Activated CD4-positive, alpha-beta T cell treated with anti-CD3 and anti-CD28 coated beads for 24 hours (primary cell): ENCODE measurements at places on chromosomes 12 and 14.

DNA sequence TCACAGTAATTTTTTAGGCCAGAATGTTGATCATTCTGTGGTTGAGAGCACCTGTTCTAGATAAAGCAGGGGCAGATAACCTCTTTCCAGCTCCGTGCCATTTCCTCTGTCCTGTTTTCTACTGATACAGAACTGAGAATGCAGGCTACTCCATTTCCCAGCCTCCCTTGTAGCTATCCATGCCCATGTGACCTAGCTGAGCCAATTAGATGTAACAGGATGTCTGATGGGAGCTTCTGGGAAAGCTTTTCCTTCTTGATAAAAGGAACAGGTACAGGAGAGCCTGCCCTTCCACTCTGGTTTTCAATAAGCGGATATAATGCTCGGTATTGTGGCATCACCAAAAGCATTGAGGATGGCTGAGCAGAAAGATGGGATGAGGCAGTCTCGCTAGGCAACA lies 54.2 kb downstream of the LRRC74A start:
- no peak for DNase-seq

DNA sequence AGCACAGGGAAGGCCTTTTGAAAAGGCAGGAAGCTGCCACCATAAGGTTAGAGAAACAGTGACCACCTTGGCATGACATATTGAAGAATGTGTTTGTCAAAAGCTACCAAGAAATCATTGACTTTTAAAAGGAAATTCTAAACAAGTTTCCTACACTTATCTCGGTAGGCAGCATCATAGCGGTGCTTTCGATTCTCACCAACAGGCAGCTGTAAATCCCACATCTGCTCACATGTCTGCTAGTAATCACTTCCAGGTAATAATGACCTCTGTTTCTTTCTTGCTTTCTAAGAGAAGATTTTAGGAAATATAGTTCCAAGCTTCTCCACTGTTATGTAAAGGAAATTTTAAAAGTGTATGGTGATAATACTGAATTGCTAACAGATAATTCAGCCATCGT lies 821.1 kb upstream of the FOXG1 start:
- DNase-seq, result no peak

DNA sequence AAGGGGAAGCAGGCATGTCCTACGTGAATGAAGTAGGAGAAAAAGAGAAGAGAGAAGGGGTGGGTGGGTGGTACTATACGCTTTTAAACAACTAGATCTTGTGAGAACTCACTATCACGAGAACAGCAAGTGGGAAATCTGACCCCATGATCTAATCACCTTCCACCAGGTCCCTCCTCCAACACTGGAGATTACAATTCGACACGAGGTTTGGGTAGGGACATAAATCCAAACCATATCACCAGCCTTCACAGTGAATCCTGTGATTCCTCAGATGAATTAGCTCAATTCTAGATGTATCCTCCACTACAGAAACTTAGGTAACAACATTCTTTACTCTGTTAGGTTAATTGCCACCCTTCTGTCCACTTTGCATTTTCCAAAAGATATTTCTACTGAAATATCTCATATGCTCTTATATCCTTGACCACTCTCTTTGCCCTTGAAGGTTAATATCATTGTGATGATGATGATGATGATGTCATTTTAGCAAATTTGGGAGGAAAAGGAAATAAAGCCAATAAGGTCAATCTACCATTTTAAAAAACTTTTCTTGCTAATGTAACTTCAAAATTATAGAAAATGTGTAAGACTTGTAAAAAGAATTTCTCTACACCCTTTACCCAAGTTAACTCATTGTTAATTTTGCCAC lies 23.2 kb upstream of the CCNT1 start:
- DNase-seq, result no peak

GRCh38 chr14:31949709-31950108 lies 127.4 kb upstream of the ARHGAP5 start:
- DNase-seq, result no peak

- no peak for DNase-seq
Observed at GRCh38 chr12:106866426-106867080, 89.2 kb upstream of the TMEM263 start.

GRCh38 chr14:82501554-82501953 lies 967.9 kb upstream of the SEL1L start:
- DNase-seq, result no peak

GRCh38 chr14:63713058-63713457 lies 14.8 kb downstream of the SGPP1 start:
- no peak for DNase-seq

- DNase-seq, result no peak
Observed at GRCh38 chr12:106274575-106275121, 26.8 kb upstream of the CKAP4 start.

DNA sequence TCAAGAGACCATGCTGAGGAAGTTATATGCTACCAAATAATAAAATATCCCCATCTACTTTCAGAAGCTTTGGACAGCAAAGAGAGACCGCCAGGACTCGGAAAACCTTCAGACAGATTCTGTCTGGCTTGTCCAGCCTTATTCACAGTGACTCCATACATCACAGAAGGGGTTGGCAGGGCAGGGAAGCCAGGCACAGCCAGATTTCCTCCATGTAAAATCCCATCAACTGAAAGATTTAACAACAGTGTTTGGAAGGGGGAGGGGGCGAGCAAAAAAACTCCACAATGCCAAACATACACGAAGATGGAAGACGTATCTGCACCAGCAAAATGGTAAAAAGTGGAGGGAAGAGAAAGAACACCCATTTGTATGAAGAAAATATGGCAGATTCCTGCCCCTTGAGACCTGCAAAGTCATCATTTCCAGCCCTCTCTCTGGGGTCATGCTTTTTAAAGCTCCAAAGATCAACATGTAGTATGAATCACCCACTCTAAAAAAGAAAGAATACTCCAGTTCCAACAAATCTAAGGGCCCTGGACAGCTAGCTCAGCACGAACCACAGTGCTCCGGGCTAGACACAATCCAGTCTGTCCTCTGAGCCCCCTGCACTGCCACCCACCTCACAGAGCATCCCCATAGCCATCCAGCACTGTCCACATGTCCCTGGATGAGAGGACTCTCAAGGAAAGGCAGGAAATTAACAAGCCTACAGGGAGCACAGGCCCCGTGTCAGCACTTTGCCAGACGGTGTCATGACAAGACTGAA lies 116.4 kb downstream of the DICER1 start:
- DNase-seq, result no peak

- no peak for DNase-seq
Observed at GRCh38 chr14:43003845-43004244, 1397.2 kb downstream of the LRFN5 start.

DNA sequence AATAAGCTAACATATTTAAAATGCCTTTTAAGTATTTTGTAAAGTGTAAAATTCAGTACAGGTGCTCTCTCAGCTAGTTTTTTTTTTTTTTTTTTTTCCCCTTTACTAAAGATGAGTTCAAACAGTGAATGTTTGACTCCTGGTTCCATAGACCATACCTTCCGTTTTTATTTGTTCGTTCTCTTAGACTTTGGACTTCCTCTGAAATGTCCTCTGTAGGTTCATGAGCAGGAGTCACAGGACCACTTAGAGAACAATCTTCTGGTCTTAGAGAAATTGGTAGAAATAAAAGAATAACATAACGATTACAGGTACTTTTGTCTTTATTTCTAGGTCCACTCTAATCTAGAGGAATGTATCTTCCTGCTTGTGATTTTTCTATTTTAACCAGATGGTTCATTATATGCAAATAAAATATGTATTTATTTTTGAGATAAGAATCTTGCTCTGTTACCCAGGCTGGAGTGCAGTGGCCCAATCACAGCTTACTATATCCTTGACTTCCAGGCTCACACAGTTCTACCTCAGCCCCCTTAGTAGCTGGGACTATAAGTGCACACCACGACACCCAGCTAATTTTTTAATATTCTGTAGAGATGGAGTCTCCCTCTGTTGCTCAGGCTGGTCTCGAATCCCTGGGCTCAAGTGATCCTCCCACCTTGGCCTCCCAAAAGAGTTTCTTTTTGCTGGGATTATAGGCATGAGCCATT lies 25.8 kb downstream of the STYX start:
- no peak for DNase-seq

DNA sequence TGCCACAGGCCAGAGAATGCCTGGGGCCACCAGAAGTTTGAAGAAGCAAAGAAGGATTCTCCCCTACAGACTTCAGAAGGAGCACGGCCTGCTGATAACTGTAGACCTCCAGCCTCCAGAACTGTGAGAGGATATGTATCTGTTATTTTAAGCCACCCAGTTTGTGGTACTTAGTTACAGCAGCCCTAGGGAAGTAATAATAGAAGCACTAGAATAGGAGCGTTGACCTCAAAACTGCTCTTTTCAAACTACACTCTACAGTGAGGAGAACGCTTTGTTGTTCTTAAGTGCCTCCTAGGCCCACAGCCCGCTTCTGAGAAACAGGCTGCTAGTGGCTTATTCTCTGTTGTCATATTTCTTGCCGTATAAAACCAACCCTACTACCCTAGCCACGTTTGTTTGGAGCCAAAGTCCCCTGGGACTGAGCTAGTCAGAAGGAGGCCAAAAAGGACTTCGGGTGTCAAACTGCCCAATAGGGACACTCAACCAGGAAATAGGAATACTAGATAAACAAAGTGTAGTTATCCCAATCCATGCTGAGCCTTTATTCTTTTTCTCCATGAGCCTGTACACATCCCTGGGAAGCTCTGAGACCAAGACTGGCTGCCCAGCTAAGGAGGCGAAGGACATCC lies 38.5 kb upstream of the FRS2 start:
- no peak for DNase-seq

DNA sequence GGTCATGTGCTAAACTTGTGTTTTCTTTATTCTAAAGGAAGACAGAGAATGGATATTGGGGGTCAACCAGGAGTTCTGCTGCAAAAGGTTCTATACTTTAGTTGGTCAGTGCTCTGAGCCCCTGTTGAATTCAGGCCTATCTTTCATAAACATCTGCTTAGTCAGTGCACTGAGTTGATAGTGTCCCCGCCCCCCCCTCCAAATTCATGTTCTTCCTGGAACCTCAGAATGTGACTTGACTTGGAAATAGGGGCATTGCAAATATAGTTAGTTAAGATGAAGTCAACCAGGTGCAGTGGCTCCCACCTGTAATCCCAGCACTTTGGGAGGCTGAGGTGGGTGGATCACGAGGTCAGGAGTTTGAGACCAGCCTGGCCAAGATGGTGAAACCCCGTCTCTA lies 23.3 kb downstream of the CHST11 start:
- no peak for DNase-seq

GRCh38 chr14:34369648-34370030 lies 92.4 kb downstream of the SPTSSA start:
- no peak for DNase-seq

DNA sequence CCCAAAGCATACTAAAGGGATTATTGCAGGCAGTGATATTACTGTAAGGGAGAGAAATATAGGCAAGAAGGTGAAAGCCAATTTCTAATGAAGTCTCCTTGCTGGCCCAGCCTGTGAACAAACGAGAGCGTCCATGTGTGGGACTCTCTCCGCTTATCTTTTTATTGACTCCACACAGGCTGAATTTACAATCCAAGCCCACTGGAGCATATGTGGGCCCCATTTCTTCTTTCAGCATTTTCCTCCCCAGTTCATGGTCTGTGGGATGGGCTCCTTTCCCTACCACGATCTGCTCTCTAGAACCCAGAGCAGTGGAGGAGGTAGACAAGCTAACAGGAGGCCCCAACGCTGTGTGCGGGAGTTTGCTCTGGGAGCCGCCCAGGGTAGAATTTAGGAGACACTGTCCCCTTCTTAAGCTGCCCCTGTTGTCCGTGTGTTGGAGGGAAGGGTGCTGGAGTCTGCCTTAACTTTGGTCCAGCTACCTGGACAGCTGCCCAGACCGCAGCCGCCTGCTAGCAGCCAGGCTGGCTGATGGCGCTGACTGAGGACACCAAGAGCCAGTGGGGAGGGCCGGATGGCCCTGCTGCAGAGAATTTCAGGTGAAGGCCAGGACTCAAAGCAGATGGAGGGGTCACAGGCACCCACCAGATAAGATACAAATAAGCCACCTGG lies 3.2 kb upstream of the HOXC11 start:
- DNase-seq, result no peak

- no peak for DNase-seq
Observed at GRCh38 chr14:81018251-81018650, 62.8 kb downstream of the TSHR start.

- no peak for DNase-seq
Observed at GRCh38 chr12:26347300-26347699, 151.9 kb downstream of the SSPN start.

DNA sequence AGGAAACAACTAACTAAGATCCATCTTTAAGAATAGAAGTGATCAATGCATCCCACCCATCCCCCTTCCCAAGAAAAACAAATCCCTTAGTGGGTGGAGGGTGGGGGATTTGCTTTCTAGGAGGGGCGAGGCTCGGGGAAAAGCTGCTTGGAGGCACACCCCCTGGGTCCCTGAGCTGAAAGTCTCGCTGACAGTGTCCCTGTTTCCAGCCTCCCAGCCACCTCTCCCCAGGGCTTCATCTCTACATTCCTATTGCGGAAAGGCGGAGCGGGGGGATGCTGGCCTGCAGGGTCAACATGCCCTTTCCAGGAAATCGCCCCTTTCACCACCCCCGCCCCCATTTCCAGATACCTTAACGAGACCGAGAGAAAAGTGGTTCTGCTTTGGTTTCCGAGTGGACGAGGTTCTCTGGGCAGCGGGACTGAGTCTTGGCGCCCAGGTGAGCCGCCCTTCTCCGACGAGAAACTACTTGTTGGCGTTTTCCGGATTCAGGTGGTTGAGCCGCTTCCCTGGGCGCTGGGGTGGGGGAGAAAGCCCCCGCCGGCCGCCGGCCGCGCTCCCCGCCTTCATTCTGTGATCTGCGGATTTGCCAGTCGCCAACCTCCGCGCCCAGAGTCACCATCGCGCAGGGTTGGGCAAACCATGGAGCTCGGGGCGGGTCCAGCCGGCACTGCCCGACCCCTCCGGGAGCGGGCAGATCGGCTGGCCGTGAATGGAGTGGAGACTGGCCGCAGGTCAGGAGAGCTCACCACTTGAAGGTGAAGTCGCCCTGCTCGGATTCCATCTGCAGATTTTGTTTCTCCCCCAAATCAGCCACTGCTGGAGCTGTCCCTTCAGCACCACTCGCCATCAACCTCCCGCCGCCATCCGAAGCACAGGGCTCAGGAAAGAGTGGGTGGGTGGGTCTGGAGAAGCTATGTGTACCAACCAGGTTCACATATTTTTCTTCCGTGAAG lies 505 bp downstream of the KCNC2 start:
- no peak for DNase-seq

- DNase-seq, result no peak
Observed at GRCh38 chr12:51534216-51535074, 56.6 kb upstream of the SCN8A start.

- DNase-seq, result no peak
Observed at GRCh38 chr12:69435644-69436043, 34.5 kb upstream of the FRS2 start.

- DNase-seq, result no peak
Observed at GRCh38 chr14:74062809-74063150, 21.5 kb downstream of the ALDH6A1 start.

GRCh38 chr14:70640938-70641547 lies 673 bp upstream of the TTC9 start:
- no peak for DNase-seq

GRCh38 chr12:30100741-30101140 lies 317.0 kb upstream of the TMTC1 start:
- DNase-seq, result no peak

GRCh38 chr12:62865937-62866336 lies 69.0 kb downstream of the PPM1H start:
- no peak for DNase-seq
